ENCODE measurements at places on chromosomes 13 and 19.

DNA sequence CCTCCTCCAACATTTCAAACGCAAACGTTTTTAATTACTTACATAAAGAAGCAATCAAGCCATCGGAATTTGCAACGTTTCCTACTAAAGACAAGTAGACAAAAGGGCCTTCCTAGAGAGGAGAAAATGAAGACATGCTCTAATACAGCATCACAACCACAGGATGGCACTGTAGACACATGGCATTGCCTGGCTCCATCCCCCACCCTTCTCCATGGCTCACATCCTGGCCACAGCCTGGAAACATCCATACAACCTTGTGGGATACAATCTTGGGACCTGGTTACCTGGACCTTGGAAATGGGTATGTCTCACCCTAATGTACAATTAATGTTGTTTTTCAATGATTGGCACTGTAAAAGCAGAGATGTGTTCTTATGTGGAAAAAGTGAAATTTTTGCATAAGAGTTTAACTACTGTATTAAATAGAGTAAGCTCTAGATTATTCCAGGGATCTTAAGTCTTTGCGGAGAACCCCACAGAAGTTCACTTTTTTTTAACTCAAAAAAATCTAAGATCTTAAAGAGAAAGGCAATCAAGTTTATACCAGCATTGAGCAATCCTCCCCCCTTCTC, 21.5 kb downstream of the EBPL start:
- DNase-seq: no peak

- no peak for DNase-seq
These were observed 44.4 kb upstream of the FARP1 start for GRCh38 chr13:98098516-98098915.

- no peak for DNase-seq
These were observed 319.9 kb upstream of the DACH1 start for GRCh38 chr13:72186730-72187422.

DNA sequence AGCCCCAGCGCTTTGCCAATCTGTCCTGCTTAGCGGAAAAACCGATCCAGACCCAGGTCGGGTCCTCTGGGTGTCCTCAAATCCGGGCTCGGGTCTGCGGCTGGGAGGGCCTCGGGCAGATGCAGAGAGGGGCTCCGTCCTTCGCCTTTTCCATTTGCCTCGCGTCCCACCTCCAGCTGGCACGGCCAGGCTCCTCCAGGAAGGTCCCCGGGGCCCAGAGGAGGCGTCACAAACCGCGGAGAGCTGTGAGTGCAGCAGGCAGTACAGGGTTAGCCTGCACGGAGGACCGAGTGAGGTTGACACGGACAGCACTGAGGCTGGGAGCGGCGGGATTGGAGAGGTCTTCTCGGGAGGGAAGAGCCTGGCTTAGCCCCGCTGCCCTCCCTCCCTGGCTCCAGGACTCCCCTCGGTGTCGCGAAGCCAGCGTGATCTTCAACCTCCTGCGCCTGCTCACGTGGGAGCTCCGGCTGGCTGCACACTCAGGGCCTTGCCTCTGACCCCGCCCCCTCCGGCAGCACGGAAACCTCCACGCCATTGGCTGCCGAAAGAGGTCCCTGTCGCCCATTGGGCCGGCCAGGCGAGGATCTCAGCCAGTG, 2.8 kb upstream of the IFNL2 start:
- DNase-seq: no peak

- no peak for DNase-seq
These were observed 609.4 kb downstream of the OLFM4 start for GRCh38 chr13:53638040-53638439.

DNA sequence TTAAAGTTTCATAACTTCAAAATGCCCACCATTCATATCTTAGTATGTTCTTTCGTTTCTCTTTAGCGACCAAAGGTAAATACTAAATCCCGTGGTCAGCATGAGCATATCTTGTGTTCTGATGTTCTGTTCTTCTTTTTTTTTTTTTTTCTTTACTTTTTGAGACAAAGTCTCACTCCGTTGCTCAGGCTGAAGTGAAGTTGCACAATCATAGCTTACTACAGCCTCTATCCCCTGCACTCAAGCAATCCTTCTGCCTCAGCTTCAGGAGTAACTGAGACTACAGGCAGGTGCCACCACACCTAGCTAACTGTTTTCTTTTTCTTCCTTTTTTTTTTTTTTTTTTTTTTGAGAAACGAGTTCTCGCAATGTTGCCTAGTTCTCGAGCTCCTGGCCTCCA, 60.9 kb upstream of the ATP12A start:
- no peak for DNase-seq

- DNase-seq: no peak
These were observed 45.7 kb upstream of the ZNF730 start for GRCh38 chr19:23071147-23071511.

- peak; percentile 51 for DNase-seq
These were observed 2.5 kb upstream of the ZNF121 start for GRCh38 chr19:9586764-9587163.

- no peak for DNase-seq
These were observed 51.5 kb downstream of the SKA3 start for GRCh38 chr13:21124852-21125251.

GRCh38 chr13:110676595-110677587, 29.0 kb downstream of the CARS2 start:
- DNase-seq: no peak

GRCh38 chr19:7636691-7637373, at the start of gene STXBP2:
Gene STXBP2, plus strand, starts transcription at chr19:7637110. Its CDS starts 40 bp downstream, at chr19:7637150.
- peak; percentile 79 for DNase-seq

- no peak for DNase-seq
These were observed 26.6 kb upstream of the CALM3 start for GRCh38 chr19:46574533-46574932.

DNA sequence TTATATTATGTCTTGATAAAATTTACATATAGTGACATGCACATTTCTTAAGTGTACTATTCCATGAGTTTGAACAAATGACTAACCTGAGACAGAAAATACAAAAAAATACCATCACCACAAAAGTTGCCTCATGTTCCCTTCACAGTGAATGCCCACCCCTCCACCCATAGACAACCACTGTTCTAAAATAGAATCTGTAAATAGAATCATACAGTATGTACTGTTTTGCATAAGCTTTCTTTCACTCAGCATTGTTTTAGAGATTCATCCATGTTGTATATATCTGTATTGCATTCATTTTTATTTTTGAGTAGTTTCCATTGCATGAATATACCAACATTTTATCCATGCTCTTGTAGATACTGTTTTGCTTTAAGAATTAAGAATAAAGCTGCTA, 23.3 kb upstream of the RBM26 start:
- DNase-seq: no peak

DNA sequence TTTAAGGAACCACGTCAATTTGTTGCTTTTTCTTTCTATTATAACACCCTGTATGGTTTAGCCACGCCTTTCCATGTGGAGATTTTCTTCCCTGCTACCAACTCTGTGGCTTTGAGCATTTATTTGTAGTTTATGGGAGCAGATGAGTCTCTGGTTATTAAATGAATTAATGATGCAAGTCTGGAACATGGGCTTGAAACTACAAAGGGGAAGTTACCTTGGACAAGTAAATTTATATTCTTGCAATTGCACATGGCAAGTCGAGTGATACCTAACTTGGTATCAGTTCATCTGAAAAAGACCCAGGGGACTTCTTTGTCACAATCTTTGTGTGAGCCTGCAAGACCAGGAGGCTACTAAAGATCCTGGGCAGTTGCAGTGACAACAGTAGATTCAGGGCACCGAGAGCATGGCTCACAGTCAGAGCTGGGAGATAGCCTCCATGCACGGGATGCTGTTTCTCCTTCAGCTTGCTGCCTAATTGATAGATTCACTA, 24.4 kb downstream of the B3GLCT start:
- DNase-seq: no peak

- DNase-seq: no peak
These were observed 18.2 kb downstream of the ARHGAP33 start for GRCh38 chr19:35793381-35794165.

DNA sequence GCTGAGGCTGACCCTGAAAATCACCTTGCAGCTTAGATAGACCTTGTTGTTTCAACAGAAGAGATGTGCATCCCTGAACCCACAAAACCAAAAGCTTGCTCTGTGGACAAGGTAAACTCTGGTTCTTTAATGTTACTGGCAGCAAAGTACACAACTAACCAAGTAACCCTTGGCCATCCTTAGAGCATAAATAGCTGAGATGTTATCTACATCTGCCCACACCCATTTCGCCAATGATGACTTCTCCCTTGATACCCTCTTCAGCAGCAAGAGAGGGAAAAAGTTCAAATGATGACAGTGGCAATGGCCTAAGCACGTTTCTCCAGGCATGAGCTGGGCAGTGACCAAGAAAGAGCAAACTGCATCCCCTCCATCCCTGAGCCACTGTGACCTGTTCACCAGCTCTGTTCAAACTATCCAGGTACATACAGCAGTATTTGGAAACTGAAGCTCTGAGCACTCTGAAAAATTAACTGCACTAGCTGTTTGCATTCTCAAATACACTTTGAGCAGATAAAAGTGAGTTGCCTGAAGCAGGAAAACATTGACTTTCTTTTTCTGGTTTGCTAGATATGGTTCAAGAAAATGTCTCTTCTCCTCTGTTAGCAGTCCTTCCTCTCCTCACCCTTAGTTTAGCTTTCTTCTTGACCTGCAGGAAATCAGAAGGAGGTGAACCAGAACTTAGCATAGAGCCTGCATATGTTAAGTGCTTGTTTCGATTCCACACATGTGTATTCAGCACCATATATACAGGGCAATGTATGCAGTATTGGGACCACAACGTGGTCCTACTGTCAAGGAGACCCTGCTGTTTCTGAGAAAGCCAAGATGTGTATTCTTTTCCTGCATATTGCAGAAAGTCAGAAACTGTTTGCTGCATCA, 231.7 kb downstream of the FOXO1 start:
- DNase-seq: no peak

DNA sequence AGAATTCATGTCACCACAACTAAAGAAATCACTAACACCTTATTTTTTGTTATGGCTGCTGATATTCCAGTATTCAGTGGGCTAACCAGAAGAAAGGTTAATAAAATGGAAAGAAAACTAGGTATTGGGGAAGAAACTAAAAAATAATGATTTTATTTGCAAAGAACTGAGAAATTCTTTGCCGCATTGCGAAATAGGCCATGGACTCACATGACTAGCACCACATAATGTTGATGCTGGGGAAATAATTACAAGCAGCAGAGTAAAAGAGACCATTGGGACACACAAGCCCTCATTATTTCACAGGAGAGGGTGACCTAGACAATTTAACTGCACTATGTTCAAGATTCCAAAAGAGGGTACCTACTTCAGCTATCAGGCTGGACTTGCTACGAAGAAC, 1411.5 kb downstream of the SLITRK5 start:
- DNase-seq: no peak

DNA sequence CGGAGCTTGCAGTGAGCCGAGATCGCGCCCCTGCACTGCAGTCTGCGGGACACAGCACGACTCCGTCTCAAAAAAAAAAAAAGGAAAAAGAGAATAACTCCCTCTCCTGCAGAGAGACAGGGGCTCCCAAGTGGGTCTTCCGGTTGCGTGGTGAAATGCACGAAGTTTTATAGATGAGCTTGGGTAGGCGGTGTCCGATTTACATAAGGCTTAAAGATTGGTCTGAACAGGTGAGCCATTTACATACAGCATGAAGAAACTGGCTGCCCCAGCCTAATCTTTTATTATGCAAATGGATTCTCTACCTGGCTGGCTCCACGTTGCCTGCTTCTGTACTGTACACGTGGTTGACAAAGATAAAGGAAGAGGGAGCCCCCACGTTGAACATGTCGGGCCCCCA, 19.5 kb downstream of the ADGRE2 start:
- no peak for DNase-seq

DNA sequence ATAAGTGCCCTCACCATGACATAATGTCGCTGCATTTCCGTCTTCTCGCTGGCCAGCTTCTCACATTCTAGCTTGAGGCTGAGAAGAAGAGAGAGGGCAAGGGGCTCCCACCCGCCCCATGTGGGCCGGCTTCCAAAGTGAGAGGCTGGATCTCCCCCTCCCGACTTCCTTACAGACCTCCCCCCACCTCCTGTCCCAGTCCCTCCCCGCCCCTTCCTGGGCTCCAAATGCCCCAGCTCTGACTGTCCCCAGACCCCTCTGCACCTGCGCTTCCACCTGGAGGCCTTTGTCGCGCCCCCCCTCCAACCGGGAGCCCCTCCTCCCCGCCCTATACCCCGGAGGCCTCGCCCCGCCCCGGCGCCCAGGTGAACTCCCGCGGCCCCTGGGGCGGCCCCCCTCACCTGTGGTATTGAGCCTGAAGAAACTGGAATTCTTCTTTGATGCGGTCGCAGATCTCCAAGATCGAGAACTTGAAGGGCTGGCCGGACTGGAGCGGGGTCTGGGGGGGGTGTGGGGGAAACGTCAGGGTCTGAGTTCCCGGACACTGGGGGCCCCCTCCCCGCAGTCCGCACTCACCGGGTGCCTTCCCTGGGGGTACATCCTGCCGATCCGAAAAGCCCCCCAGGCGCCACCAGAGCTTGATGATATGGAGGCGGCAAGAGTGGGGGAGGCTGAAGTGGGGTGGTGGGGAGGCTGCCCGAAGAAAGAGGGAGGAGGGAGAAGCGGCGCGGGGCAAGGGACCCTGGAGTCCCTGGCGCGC, 595 bp downstream of the TLE2 start:
- no peak for DNase-seq

GRCh38 chr19:43923875-43924274, 11.2 kb downstream of the ZNF45 start:
- DNase-seq: no peak

DNA sequence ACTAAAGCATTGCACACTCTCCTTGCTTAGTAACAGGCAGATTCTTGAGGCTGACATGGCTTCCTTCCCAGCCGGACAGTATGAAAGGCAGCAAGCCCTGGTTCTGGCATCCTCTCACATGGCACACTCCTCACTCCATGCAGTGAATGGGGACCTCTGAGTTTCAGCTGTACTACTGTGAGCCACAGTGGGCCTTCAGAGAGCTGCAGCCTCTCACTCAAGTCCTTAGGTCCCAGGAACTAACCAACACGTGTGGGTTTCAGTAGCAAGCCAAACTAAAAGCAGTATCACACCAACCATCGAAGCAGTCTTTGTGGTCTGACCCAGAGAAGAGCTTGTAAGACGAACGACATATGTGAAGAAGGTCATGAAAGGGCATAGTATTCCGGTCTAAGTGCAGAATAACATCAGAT, 128.2 kb downstream of the TBC1D4 start:
- no peak for DNase-seq

DNA sequence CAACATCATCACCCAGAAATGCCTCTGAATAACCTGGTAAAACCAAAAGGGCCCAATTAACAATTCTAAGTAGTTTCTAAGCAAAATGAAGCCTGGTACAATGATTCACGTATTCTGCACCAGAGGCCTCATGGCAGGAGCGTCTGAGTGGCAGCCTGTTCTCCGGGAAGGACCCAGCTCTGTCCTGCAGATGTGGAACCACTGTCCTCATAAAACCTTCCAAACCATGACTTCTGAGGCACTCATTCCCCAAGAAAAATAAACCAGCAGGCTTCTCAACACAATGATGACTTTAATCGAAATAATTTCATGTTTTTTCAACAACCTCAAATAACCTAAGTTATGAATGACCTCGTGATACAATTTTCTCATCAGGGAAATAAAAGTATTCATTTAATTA, 89.9 kb downstream of the STK24 start:
- DNase-seq: no peak

Measured in activated naive CD4-positive, alpha-beta T cell (primary cell).